ENCODE measurements at places on chromosomes 16 and 17. TPM values are rescaled to one million over a fixed set of nuclear protein-coding genes. Genes with fewer than 3 reads are reported as not detected.
A peak's percentile ranks its signal among the peaks of the same experiment; 100 is the strongest.

The C17orf113 gene
- total RNA-seq = 0.77 TPM

GRCh38 chr17:75271233-75271954, 363 bp upstream of the MIF4GD start:
- peaks cover 20% of the 10 kb centered on the region for H3K4me1 ChIP-seq
- DNase-seq = no peak
- H3K36me3 ChIP-seq = peaks cover 5% of the 10 kb centered on the region

The SSTR5 gene
- not detected for total RNA-seq

The TMEM88 gene
- total RNA-seq = 1.9 TPM

- peaks cover 98% of the 10 kb centered on the region for H3K4me1 ChIP-seq
- no peak for DNase-seq
- peak overlapping the region; percentile 99 for H3K27ac ChIP-seq
- no peaks in the 10 kb centered on the region for H3K27me3 ChIP-seq
- H3K36me3 ChIP-seq = peaks cover 70% of the 10 kb centered on the region
- H3K4me3 ChIP-seq = peak overlapping the region; percentile 99
These were observed 11.2 kb downstream of the COL1A1 start for GRCh38 chr17:50190293-50190602.

The EFNB3 gene
- 4.1 TPM for total RNA-seq

- H3K4me3 ChIP-seq = no peak overlapping the region
- H3K4me1 ChIP-seq = peaks cover 3% of the 10 kb centered on the region
- H3K36me3 ChIP-seq = no peaks in the 10 kb centered on the region
- no peaks in the 10 kb centered on the region for H3K27me3 ChIP-seq
- no peak overlapping the region for H3K27ac ChIP-seq
These were observed 337.5 kb downstream of the SNX29 start for GRCh38 chr16:12313902-12314621.

Data from chondrocyte (in vitro differentiated cells).